ENCODE measurements at places on chromosomes 5 and 9.

DNA sequence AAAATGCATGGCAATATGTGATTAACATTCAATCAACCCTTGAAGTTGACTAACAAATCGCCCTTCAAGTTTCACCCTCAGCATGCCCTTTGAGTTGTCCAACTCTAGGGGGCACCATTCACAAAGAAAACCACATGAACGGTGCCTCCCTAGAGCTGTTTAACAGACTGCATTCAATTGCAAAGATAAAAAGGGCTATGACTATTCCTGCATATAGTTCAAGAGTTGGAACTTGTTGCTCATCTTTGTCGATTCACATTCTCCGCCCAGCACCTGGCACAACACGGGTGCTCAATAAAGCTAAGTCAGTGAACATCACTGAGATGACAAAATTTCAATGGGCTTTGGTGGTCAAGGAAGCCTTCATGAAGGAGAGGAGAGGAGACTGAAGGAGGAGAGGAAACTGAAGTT, 69.6 kb upstream of the SLC30A5 start:
- DNase-seq: no peak

DNA sequence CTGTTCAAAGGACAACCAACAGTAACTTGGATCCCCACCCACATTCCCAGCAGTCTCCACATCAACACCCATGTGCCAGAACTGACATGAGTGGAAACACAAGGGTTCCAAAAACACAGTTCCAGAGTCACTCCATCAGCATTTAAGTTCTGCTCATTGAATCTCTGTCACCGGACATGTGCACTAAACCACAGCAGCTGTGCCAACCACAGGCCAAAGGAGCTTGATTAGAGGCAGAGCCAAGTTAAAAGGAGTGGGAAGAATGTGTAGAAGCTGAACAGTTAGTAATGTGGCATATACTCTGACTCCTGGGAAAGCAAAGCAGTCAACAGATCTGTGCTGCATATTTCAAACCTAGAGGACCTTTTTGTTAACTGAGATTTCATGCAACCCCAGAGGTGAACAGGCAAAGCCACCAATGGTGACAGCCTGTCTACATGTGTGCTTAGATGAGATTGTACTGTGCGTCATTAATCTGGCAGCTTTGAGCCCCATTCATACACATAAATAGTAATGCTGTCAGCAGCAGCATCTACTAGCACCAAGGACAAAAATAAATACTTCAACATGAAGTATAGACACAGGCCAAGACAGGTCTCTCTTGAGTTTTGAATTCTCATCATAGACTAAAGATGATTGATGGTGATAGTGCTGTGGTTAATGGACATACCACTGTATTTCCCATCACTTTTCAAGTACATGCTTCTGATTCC, 16.4 kb upstream of the FST start:
- DNase-seq: no peak

GRCh38 chr9:81417299-81417675, 272.1 kb downstream of the TLE1 start:
- DNase-seq: no peak

- DNase-seq: no peak
Measured at GRCh38 chr5:109416882-109417281, 7.1 kb upstream of the PJA2 start.

DNA sequence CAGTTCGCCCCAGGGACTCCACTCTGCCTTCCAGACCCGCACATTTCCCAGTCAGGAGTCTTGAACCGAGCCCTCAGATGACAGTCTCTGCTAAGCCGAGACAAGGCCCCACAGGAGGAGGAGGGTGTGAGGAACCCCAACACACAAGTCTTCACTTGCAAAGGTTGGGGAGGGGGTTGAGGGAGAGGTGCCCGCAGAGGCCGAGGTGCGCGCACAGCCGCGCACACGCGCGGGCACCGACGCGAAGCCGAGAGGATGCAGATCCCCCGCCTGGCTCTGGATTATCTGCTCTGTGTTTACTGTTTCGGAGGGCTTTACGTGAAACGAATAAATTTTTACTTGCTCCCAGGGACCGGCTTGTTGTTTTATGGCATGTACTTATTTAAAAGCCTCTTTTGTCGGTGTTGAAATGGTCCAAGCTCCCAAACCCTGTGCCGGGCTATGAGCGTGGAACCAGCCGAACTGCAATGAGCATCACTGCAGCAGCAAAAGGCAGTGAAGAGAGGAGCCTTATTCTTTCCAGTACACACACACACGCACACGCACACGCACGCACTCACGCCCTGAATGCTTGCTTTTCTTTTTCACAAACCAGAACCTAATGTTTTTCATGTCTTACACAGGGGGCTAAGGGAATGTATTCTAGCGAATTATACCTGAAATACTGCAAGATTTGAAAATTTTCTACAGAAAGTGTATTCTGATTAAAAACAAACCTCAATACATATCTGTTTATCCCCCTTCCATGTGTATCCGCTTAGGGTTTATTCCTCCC, 297.7 kb downstream of the PARP8 start:
- DNase-seq: no peak

Measured in cortex of kidney (tissue), 1 donor.